ENCODE measurements at places on chromosomes 6 and 20. TPM values are rescaled to one million over a fixed set of nuclear protein-coding genes. Genes with fewer than 3 reads are reported as not detected.

The LIN28B gene
- polyA plus RNA-seq: not detected

DNA sequence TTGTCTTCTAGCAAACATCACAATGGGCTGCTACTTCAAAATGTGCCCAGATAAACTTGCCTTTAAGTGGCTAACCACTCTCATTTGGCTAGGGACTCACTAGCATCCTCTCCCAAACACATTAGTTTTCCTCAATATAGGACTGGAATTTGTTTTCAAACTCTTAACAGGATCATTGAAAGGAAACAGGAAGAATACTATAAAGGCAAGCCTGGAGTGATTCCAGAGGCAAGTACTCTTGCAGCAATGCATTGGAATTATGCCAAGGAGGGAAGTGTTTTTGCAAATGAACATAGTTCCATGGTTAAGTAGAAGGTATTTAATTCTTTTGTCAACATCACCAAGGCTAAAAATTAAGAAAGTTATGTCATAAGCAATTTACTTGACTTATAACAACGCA is 12.2 kb downstream of the EPHA7 start:
- no peak for DNase-seq

DNA sequence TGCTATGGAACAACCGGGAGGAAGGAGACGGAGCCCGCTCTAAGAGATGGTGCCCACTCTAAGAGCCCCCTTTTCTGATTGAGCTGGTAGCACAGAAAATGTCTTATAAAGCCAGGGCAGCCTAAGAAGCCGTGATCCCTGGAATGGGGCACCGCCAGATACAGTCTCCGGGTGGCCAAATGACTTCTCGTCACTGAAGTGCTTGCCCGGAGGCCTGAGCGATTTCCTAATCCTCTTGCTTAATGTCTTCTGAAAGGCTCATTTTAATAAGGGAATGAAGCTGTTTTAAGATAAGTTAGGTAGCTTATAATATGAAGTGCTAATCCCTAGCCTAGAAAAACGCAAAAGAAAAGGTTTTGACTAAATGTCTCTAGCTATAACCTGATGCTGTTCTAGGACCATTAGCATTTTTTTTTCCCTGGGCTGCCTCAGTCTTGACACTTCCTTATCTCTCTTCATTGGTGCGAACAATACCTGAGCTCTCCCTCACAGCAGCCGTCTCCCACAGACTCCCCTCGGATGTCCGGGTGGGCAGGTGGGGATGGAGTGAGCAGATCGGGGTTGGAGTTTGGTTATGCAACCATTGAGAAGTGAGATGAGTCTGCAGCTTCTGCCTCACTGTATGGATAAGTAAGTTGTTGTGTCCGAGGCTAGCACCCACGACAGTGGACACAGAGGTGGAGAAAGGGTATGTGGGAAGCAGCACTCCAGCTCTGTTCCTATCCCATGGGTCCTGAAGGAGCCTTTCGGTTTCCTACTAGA is 559.4 kb upstream of the AGPAT4 start:
- DNase-seq: no peak

- peak; percentile 74 for DNase-seq
Observed at GRCh38 chr20:58623579-58624473, 27.3 kb upstream of the STX16 start.

DNA sequence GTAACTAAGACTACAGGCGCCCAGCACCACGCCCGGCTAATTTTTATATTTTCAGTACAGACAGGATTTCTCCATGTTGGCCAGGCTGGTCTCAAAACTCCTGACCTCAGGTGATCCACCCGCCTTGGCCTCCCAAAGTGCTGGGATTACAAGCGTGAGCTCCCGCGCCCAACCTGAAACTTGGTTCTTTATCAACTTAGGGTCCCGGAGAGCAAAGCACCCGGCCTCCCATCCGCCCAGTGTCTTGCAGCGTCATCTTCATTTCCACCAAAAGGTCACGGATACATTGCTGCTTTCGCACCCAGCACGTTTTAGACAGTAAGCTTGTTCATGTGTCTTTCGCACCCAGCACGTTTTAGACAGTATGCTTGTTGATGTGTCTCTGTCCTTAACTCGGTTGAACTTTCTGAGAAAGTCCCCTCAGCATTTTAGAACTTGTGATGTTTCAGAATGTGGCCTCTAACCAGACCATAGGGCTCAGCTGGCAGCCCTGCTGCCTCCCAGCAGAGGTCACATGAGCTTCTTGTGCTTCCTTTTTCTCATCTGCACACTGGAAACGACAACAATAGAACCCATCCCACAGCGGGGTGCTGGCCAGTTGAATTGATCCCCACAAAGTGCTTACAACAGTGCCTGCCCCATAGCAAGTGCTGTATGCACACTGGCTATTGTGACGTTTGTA is 48.8 kb downstream of the PRR18 start:
- no peak for DNase-seq

- DNase-seq: peak; percentile 79
Observed at GRCh38 chr6:99933129-99933528, 60.9 kb downstream of the MCHR2 start.

The TRAPPC3L gene
- polyA plus RNA-seq: 0.17 TPM

DNA sequence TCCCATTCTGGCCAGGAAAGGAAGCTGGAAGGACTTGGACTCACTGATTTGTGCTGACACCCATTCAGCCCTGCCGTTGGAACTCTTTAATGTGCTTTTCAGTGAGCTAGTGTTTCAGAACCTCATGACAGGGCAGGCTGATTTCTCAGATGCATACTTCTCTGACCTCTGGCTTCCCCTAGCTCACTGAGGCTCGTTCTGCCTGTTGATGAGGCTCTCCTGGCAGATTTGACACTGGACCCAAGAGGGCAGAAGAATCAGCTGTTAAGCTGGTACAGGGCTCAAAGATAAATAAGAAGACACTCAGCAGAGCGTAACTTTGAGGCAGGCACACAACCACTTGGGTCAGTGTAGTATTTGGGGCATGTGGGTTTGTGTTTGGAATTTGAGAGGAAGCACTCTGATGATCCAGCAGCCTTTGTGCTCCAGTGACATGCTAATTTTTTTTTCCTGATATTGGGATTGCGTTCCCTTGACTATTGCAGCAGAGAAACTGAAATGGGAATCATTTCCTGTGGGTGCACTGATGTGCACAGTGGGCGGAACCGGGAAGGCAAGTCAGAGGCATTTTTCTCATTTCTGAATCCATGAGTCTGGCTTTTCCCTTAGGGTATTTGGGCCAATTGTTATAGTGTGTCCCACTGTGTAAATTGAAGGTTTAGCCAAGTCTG is 80.2 kb downstream of the CARMIL1 start:
- DNase-seq: peak; percentile 80

DNA sequence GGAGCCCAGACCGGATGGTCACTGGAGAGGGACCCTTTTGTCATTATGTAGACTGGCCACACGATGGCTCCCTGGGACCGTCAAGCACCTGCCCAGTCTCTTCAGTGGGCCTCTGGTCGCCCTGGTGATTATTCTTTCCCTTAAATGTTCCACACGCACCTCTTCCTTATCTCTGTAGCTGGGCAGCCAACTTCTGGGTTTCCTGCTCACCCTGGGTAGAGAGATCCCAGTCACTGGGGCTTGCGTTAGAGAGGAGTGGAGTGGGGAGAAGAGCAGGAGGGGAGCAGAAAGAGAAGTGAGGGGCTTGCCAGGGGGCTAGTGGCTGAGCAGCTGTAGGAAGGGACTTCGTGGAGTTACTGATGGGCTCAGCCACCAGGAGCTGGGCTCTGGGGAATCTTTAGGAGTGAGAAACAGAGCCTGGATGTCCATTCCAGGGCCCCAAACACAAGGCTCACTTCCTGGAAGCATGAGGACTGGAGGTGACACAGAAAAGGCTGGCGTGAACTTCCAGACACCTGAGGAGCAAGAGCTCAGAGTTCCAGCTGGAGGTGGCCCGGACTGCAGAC is 150.1 kb downstream of the DHX35 start:
- no peak for DNase-seq

- DNase-seq: no peak
Observed at GRCh38 chr6:99560668-99561067, 7.8 kb downstream of the CCNC start.
